ENCODE measurements at places on chromosomes 7 and 10.

DNA sequence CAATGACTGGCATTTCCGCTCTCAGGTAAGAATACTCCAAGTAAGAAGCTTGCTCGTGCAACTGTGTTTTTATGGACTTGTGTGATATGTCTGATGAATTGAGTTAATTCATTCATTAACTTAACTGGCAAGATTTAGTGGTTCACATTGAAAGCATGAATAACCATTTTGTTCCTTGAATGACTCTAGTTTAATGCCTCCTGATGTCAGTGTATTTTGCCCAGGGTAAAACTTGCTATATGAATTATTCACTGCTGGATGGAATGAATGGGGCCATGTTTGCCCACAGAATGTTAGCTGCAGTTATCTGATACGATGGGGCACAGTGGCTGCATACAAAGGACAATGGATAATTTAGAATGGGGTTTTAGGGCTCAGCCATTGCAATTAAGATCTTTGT is 124.1 kb downstream of the ZNF365 start:
- no peak for DNase-seq

- no peak for DNase-seq
These were observed 103.0 kb downstream of the CTBP2 start for GRCh38 chr10:125057158-125058001.

GRCh38 chr7:157228864-157229422 is 90.2 kb downstream of the UBE3C start:
- no peak for DNase-seq

DNA sequence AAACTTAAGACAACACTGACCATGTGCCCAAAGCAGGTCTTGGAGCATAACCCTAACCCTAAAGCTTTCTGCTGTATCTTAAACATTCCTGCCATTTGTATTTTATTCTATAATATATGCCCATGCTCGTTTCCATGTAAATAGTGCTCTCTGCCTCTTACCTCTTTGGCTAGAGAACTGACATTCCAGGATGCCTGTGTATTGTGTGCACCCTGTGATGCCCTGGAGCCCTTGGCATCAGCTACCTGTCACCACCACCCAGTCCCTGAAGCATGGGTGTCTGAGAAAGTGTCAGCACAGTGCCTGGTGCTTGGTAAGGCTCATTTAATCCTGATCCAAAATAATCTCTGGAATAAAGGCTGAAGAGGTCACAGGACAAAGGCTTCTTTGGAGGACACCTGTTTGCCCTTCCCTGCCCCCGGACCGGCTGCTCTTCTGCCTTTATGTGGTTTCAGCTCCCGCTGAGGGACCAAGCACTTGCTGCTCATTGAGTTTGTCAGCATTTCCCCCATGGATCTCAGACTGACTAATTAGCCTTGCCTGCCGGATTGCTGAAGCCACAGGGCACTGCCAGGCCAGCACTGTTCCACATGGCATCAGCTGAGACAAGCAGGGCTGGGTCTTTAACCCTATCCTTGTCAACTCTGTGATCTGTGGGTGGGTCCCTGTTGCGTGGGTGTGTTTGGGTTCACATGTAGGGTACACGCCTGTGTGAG is 139.1 kb upstream of the SORCS3 start:
- DNase-seq = no peak

GRCh38 chr7:107230334-107230733 is 61.5 kb downstream of the HBP1 start:
- no peak for DNase-seq

DNA sequence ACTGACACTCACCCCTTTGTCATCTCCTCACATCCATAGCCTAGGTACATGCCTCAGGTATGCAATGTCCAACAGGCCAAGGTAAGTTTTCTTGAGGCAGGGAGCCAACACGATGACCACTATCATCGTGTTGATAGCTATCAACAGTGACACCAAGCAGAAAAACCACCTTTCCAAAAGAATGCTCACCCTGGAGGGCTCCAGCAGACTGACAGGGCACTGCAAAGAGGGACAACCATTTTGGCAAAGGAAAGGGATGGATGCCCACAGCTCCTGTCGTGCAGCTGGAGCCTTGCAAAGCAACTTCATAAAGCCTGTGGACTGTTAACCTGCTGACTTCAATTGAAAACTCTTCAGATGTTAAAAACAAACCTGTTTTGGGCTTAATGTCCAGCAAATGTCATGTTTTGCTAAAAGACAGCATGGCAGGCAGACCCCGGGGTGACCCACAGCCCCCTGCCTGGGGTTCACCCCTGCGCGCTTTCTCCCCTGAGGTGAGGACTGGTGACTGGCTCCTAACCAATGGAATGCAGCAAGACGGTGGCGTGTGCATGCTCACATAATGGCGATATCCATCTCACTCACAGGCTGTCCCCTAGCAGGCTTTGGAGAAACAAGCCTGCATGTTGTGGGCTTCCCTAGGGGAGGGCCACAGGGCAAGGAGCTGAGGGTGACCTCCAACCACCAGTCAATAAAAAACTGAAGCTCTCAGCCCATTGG is 293.8 kb downstream of the TCERG1L start:
- no peak for DNase-seq

GRCh38 chr10:120963594-120964220 is 112.5 kb downstream of the WDR11 start:
- no peak for DNase-seq

- no peak for DNase-seq
These were observed 369.2 kb upstream of the KLF6 start for GRCh38 chr10:4154191-4154715.

DNA sequence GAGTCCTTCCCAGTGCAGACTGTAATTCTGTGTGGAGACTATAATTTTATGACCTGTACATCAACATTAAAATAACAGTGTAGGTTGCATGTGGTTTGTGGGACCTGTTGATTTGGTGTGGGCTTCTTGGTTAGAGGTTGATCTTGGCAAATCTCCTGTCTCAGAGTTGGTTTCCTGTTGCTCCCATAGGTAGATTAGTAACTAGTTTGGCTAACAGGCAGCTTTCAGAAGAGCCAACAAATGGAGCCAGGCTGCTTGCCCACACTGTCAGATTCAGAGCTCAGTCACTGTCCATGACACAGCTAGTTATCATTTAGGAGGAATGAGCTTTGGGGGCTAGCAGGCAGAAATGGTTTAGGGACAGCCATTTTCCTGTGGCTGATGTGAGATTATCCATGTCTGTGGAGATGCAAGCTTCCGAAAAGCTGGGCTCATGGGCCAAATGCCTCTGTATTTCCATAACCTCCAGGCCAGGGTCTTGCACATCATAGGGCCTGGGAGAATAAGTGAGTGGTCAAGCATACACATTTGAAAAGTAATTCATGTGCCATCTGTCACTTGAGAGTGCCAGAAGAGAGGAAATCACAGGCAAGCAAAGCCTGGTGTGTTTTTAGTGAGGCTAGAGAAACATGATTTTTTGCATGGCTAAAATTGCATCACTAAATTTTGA is 33.4 kb downstream of the CCM2 start:
- DNase-seq = no peak

- DNase-seq = no peak
These were observed 4.0 kb upstream of the ACTR3C start for GRCh38 chr7:150327308-150327707.

- DNase-seq = no peak
These were observed 950 bp upstream of the GCC1 start for GRCh38 chr7:127586346-127586745.

DNA sequence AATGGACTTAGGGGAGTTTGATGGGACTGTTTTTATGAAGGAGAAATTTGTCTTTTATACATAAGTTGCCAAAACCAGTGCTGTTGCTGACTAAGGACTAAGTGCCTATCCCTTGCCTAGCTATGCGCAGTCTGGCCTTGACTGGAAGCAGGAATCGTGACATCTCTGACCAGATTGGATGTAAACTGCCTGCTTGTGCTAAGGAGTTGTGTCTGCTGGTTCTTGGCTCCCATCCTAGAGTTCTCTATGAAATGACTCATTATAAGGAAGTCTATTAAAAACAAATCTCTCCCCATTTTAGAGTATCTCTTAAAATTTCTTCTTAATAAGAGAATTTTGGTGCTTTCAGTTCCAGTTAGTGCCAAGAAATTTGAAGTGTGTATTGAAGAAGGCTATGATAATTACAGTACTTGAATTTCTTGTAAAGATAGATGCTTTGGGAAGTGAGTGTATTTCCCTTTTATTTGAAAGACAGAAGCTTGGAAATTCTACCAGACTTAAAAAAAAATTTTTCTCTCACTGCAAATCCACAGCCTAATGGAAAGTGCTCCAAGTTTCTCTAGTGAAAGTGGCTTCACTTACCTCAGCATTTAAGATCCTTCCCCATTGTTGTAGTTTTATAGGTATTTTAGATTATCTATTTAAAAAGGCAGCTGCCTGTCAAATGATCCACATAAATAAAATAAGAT is 77.6 kb downstream of the BICC1 start:
- DNase-seq = no peak

GRCh38 chr7:120941064-120941463 is 9.5 kb upstream of the ING3 start:
- DNase-seq = no peak

DNA sequence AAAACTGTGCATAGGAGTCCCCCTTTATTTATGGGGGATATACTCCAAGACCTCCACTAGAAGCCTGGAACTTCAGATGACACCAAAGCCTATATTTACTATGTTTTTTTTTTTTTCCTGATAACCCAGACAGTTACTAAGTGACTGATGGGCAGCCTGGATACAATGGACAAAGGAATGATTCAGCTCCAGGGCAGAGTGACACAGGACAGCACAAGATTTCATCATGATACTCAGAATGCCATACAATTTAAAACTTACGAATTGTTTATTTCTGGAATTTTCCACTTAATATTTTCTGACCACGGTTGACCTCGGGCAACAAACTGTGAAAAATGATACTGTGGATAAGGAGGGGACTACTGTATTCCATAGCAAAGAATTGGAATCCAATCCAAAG is 843.6 kb downstream of the PCDH15 start:
- DNase-seq = no peak

GRCh38 chr7:136391371-136391770 is 414.2 kb upstream of the MTPN start:
- no peak for DNase-seq
